ENCODE measurements at places on chromosomes 12 and 14.

DNA sequence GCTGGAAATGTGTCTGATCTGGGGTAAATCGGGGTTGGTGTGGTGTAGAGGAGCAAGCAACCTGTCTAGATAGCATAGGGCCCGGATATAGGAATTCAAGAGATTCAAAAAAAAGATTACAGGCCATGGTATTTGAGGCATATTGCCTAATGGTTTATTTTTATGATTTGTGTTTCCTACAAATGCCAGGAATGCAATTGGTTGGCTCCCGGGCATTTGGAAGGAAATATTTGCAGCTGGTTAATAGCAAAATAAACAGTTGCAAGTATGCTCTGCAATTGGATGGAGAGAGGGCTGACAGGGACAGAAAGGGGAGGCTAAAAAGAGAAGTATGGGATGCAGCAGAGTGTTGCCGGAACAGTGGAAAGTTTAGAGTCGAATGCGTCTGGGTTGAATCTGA is 315.6 kb upstream of the ATP2B1 start:
- no peak for DNase-seq

DNA sequence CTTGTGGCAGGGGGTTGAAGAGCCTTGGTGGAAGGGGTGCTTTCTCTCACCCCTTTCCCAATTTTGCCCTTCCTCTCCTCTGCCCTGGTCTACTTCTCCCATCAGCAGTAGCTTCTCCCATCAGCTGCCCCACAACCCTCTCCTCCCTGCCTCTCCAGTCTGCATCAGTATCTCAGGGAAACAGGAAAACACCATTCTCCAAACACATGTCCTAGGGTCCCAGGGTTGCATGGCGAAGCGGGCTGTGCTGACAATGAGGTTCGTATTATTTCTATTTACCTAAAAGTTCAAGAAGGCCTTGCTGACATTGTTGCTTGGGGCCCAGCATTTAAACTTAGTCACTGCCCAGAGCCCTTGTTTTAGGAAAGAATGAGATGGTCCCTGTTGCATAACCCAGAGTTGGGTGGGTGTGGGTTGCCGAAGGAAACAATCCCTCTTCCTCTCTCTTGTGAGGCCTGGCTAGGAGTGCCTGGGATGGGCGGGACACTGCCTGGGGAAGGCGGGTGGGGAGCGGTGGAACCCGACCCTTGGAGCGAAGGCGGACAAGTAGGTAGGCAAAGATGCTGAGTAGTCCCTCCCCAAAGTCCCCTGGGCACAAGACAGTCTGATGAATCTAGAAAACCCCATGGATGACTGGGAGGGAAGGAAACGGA is 1.3 kb upstream of the IGFBP6 start:
- no peak for DNase-seq

DNA sequence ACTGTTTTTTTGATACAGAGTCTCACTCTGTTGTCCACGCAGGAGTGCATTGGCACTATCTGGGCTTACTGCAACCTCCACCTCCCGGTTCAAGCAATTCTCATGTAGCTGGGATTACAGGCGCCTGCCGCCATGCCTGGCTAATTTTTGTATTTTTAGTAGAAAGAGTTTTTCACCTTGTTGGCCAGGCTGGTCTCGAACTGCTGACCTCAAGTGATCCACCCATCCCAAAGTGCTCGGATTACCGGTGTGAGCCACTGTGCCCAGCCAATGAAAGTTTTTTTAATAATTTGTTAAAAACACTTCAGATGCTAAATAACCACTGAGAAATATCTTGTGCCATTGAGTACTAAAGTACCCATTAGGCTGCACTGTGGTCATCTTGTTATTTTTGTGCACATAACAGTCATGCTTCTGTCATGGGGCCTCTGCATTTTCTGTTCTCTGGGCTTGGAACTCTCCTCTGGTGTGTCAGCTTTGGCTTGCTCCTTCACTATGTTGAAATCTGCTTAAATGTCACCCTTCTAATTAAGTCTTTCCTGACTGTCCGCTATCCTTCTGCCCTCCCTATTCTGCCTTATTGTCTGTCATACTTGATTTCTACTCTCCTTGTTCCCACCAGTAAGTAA is 105.1 kb downstream of the KTN1 start:
- no peak for DNase-seq

- DNase-seq = no peak
Measured at GRCh38 chr12:48947727-48948126, 9.6 kb downstream of the ARF3 start.

- DNase-seq = no peak
Measured at GRCh38 chr14:76938092-76938500, 90.4 kb downstream of the IRF2BPL start.

GRCh38 chr12:42776396-42776795 is 186.8 kb upstream of the PRICKLE1 start:
- DNase-seq = no peak

DNA sequence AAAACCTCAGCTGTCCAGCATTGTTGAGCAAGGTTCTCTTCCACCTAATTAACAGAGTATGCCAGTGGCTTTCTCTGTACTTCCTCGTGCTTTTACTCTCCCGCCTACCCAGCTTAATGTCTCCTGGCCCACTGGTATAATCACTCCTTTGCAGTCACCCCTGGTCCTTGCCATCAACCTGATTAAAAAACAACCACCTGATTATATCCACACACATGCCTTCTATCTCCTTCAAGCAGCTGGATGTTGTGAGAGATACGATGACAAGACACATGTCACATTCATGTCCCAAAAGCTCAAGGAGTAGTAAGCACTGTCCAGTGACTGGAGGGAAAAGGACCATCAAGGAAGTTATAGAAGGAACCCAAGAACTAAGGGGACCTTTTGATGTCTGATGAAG is 241.3 kb upstream of the GRIP1 start:
- DNase-seq = no peak

DNA sequence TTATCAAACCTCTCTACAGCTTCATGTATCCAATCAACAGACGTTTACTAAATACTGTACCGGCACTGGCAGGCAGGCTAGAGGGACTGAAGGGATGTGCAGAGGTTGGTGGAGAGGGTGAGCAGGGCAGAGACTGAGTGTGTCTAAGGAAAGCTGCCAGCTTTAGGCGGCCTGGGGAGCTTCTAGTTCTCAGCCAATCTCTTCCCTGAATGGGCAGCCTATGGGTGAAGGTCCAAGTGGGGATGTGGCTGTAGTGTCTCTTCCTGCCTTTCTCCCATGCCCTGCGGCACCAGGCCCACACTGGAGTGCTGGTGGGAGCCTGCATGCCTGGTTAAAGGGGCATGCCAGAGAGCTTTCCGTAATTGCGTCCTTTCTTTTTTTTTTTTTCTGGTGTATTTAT is 239.8 kb downstream of the CACNA1C start:
- DNase-seq = no peak

DNA sequence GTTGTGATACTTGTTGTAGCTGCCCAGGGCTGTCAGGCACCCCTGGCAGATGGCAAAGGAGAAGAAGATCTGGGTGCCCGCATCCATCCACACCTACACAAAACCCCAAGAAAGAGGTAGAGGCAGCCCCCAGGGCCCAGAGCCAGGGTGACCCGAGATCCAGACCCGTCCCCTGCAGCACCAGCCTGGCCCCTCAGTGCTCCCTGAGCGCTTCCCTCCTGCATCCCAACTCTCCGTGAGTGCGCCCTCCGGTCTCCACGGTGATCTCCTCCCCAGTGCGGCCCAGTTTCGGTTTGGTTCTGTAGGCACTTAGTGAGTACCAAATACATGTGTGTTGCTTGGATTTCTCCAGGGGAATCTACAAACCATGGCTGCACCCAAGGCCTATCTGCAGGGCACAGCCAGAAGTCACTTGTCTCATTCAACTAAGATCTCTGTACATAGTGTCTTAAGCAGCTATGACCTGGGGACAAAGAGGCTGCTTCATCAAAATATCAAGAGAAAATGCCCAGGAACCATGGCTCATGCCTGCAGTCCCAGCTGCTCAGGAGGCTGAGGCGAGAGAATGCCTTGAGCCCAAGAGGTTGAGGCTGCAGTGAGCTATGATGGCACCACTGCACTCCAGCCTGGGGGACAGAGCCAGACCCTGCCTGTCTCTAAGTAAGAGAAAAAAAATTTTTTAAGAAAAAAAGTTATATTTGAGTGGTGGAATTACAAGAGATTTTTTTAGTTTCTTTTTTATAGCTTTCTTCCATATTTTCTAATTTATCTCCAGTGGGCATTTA is 15.9 kb downstream of the SLC6A12 start:
- DNase-seq = no peak

Measured in ACHN (cell line).